ENCODE measurements at places on chromosomes 1 and 21. TPM values are rescaled to one million over a fixed set of nuclear protein-coding genes. Genes with fewer than 3 reads are reported as not detected.

Gene KIF26B
- 51.3 TPM for total RNA-seq

Gene KPRP
- total RNA-seq = not detected

Gene DIO1
- not detected for total RNA-seq

Gene DSCAM
- total RNA-seq = 31.9 TPM

Gene LCE2A
- total RNA-seq = not detected

Gene OR6K3
- not detected for total RNA-seq

Gene GJA9
- not detected for total RNA-seq

Gene AVPR1B
- total RNA-seq = not detected

Gene RER1
- 40.4 TPM for total RNA-seq
